ENCODE measurements at places on chromosomes 7 and 10.

GRCh38 chr7:148727501-148728278 is 29.0 kb downstream of the CUL1 start:
- no peak for DNase-seq

GRCh38 chr7:24660546-24660945 is 87.3 kb downstream of the PALS2 start:
- DNase-seq = no peak

DNA sequence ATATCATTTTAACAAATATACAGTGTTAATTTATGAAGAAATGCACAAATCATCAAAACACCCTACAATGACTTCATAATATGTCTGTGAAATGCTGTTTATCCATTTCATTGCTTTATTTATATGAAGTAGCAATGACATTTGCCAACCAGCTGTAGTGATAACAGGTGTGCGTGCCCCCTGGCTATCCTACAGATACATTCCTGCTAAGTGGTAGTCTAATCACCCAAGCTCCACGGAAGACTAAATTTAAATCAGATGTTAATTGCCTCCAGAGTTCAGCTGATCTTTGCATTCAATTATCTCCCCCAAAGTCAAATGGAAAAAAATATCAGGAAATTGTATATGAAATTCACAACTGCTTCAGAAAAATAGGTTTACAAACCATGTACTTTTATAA is 1164.2 kb upstream of the LRRN3 start:
- no peak for DNase-seq

GRCh38 chr7:31052487-31052840 is 356 bp downstream of the ADCYAP1R1 start:
- no peak for DNase-seq

DNA sequence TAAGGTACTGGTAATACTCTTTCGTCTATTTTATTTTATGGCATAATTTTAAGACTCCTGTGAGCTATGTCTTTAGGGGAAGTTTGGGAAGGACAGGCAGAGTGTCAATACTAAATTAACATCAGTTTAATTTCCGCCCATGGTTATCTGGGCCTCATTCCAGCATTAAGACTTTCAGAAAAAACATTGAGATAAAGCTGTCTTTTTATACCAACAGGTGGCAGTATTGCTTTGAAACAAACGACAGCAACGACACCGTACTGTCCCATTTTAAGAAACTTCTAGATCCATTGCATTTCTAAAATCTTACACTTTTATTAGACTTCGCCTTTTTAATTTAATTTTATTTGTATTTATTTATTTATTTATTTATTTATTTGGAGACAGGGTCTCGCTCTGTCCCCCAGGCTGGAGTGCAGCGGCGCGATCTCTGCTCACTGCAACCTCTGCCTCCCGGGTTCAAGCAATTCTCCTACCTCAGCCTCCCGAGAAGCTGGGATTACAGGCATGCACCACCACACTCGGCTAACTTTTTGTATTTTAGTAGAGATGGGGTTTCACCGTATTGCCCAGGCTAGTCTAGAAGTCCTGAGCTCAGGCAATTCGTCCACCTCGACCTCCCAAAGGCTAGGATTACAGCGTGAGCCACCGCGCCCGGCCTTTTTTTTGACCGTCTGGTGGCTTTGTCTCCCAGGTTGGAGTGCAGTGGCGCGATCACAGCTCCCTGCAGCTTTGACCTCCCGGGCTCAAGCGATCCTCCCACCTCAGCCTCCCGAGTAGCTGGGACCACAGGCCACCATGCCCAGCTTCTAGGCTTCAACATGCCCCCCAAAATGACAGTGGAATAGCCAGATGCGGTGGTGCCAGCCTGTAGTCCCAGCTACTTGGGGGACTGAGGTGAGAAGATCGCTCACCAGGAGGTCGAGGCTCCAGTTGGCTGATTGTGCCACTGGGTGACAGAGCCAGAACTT is 78.7 kb upstream of the C1GALT1 start:
- DNase-seq = peak; percentile 40

DNA sequence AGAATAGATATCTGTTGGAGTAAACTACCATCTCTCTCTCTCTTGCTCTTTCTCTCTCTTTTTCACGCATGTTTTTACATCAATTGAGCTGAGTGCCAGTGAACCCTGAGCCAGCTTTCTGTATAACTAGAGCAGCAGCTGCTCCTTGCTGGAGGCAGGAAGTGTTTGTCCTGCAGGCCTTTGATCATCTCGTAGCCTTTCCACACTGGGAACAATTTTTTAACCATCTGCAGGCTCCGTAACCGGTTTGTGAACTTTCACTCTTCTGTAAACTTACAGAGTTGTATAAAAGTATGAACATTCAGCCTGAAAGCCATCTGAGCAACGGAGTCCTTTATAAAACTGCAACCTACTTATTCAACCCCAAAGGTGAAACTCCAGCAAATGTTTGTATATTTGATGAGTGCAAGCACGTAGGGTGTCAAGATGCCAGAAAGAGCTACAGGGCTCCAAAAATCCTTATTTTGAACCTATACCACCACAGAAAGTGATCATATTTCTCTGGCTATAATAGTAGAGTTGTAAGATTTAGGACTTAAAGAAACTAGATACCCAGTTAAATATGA is 162.8 kb upstream of the NFE2L3 start:
- no peak for DNase-seq

DNA sequence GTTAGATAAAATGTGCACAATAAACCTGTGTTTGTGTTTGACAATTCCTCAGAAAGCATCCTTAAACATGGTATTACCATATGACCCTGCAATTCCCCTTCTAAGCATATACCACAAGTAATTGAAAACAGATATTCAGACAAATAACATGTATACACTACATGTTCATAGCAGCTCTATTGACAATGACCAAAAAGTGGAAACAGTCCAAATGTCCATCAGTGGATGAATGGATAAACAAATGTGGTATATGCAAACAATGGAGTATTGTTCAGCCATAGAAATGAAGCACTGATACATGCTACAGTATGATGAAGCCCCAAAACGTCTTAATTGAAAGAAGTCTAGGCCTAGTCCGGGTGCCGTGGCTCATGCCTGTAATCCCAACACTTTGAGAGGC is 280.1 kb downstream of the OTUD1 start:
- no peak for DNase-seq

DNA sequence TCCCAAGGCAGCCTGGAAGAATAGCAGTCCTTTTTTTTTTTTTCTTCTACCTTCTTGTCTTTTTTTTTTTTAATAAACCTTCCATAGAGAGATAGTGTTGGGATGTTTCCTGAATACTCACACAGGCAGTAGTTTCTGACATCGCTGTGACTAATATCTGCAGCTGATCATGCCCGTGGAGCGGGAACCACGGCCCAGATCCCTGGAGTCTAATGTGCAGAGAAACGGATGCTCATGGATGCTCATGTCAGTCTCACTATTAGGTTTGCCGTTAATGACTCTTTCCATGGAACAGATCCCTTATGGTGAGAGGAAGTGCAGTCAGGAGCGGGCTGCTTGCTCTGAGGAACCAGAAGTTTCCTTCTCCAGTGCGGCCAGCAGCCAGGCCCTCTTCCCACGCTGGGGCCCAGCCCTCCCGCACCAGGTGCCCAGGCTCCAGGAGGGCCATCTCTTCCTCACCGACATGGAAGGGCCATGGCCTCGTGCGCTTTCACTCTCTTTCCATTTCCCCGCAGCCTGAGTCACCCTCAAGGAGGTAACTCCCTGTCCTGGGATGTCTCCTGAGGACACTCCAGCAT is 132.5 kb downstream of the WDR37 start:
- no peak for DNase-seq

DNA sequence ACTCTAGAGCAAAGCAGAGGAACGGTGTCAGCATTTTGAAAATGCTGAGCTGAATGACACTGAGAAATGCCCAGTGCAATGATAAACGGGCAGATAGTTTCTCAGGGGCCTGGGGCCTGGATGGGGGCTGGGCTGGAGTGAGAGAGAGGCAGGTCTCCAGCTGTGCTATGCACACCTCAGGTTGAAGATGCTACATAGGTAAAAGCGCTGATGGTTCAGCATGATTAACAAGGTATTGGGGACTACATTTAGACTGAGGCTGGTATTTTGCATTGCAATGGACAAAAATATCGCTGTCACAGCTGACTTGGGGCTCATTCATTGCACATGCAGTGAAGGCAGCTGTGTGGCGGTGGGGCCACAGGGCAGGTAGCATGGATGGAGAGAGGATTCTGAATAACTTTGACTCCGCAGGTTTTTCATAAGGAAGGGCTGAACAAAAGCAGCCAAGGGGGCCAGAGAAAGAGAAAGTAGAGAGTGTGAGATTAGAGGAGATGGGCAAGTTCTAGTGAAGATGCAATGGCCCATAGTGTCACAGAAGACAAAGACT is 290.8 kb upstream of the ZNF32 start:
- no peak for DNase-seq

DNA sequence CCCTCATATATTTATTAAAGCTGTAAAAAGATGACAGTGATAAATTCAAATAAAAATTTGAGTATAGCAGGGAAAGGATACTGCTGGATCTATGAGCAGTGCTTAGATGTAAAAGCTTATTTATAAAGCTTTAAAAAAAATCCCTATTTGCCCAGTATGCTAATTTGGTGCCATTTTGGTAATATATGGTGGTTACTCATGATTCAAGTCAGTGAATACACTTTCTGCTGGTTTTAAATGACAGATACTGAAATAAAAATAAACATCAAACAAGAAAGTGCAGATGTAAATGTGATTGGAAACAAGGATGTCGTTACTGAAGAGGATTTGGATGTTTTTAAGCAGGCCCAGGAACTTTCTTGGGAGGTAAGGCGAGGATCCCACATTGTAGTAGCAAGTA is 134.4 kb upstream of the SAMD8 start:
- no peak for DNase-seq

GRCh38 chr10:105514106-105514505 is 873.0 kb downstream of the SORCS3 start:
- no peak for DNase-seq

GRCh38 chr7:116441534-116441933 is 58.0 kb upstream of the CAV2 start:
- DNase-seq = no peak

GRCh38 chr10:33215154-33215553 is 119.3 kb downstream of the NRP1 start:
- DNase-seq = no peak

- DNase-seq = no peak
Measured at GRCh38 chr7:139959718-139960117, 103.0 kb downstream of the PARP12 start.

GRCh38 chr7:22208799-22209198 is 148.2 kb downstream of the RAPGEF5 start:
- no peak for DNase-seq

GRCh38 chr7:142796501-142797390 is 26.0 kb downstream of the PRSS2 start:
- no peak for DNase-seq

GRCh38 chr10:72740528-72740927 is 48.6 kb downstream of the MCU start:
- peak; percentile 34 for DNase-seq

GRCh38 chr10:12797471-12798262 is 203.8 kb downstream of the CCDC3 start:
- DNase-seq = no peak

DNA sequence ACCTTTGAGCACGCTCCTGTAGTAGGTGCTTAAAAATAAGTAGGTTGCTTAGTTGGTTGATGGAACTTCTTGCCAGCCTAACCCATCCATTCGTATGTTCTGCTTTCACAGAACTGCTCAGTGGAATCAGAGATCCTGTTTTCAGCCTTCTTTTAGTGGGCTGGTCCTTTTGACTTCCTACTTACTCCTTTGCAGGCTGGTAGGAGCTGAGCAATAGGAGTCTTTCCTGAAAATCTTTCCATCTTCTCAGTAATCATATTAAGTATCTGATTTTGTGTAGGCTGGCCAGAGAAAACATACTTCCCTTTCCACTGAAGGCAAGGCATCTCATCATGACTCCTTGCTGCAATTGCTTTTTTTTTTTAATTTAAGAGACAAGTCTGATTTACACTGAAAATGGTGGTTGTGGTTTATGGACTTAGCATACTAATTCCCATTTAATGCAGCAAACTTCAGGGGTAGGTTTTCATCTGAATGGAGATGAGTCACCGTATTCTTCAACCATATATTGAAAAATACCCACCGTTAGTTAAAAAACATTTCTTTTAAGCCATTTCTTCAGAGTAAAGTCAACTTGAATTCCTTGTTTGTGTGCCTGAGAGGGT is 208.0 kb downstream of the ZNF365 start:
- no peak for DNase-seq

DNA sequence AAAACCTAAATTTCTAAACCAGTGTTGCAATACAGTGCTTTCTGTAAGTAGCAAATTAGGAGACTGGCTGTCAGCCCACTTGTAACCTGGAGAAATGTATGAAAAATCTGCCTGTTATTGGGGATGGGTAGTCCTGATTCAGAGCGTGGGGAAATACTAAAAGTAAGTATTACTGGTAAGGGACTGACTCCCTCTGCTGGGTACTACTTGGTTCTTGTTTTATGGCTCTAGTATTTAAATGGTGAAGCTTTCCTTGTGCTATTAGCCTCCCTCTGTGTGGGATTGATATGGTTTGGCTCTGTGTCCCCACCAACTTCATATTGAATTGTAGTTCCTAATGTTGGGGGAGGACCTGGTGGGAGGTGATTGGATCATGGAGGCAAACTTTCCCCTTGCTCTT is 886.1 kb downstream of the SORCS1 start:
- no peak for DNase-seq

- peak; percentile 44 for DNase-seq
Measured at GRCh38 chr7:28180364-28181147, at the start of gene JAZF1. JAZF1 (minus strand) TSS chr7:28180795.

DNA sequence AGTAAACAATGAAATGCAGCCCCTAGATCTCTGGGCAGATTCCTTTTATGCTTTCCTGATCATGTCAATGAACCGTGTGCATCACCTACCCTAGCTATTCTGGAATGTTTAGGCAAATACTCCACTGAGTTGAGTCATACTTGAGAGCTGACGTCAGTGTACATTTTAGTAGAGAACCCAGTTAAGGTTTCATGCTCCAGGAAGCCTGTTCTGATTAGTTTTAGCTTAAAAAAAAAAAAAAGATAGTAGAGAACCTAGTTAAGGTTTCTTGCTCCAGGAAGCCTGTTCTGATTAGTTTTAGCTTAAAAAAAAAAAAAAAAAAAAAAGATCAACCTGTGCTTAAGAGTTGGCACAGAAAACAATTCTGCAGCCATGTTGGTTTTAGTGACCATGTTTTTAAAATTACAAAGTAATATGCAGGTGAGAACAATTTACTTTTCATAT is 3.7 kb upstream of the MCU start:
- peak; percentile 96 for DNase-seq

- DNase-seq = no peak
Measured at GRCh38 chr10:121263431-121263783, 334.8 kb downstream of the FGFR2 start.

GRCh38 chr10:26621889-26622711 is 75.4 kb upstream of the PDSS1 start:
- no peak for DNase-seq

- DNase-seq = no peak
Measured at GRCh38 chr7:20075992-20076820, 141.0 kb downstream of the MACC1 start.

- peak; percentile 86 for DNase-seq
Measured at GRCh38 chr7:27199849-27200760, at the start of gene HOXA13. HOXA13 (minus strand) TSS chr7:27200091; CDS start chr7:27200077, 14 bp downstream.

- no peak for DNase-seq
Measured at GRCh38 chr10:113019692-113020474, 69.8 kb downstream of the TCF7L2 start.

Measured in Caki2 (cell line).